ENCODE measurements at places on chromosomes 2 and 18.

DNA sequence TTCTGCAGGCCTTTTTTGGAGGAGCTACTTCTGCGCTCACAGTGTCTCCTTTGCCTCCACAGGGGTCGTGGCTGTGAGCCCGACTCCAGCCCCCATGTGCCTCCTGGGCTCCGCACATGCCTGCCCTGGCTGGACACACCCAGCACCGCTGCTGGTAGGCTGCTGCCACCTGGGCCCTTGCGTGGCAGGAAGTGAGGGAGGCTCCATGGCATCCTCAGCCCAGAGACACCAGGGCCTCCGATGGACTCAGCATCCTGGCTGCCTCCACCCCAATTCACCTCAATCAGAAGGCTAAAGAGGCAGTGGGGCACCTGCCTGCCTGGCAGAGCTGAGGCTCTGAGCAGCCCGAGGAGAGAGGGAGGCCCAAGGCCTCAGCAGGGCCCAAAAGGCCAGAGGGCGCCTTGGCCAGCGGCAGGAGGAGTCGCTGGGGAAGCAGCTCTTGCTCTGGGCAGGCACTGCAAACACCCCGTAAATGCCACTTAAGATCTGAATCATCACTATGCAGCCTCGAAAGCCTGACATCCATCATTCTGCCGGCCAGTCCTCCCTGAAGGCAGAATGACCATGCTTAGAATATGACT, 68.3 kb upstream of the OTOS start:
- no peak for DNase-seq

DNA sequence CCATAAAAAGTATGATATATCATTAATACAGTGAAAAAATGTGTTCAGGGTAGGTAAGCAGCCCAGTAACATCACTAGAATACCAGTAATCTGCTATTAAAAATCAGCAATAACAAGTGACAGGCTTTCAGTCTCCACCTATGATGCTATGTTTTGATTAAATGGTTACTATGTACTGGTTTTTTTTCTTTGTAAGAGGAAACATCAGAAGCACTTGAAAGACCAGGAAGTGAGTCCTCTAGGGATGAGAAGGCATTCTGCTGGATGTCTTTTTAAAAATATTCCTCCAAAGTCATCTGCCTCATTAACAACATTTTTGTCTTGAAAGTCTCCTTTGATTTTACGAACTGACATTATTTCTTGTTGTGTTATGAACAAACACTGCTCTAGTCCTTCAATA, 136.0 kb upstream of the FAM98A start:
- DNase-seq, result no peak

DNA sequence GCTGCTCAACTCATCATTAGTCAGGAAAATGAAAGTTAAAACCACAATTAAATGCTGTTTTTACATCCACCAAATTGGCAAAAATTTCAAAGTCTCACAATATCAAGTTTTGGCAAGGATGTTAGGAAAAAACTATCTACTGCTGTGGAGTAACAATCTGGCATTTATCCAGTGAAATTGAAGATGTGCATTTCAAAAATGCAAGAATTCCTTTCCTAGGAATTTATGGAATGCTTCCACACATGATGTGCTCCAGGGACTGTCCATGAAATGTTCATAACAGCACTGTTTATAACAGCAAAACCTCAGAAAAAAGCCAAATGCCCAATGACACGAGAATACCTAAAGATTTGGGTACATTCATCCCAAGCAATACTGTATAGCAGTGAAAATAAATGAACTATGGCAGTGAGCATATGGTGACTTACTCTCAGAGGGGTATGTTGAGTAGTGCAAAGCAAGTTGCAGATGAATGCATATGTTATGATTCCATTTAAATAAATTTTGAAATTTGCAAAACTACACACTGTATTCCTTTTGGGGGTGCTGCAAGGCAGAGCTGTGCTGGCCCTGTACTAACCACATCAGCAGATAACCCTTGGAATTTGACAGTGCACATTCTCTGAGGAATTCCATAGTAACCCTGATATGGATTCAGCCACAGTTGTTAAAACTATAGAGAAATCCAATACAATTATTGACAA, 41.3 kb upstream of the GYPC start:
- DNase-seq, result no peak

DNA sequence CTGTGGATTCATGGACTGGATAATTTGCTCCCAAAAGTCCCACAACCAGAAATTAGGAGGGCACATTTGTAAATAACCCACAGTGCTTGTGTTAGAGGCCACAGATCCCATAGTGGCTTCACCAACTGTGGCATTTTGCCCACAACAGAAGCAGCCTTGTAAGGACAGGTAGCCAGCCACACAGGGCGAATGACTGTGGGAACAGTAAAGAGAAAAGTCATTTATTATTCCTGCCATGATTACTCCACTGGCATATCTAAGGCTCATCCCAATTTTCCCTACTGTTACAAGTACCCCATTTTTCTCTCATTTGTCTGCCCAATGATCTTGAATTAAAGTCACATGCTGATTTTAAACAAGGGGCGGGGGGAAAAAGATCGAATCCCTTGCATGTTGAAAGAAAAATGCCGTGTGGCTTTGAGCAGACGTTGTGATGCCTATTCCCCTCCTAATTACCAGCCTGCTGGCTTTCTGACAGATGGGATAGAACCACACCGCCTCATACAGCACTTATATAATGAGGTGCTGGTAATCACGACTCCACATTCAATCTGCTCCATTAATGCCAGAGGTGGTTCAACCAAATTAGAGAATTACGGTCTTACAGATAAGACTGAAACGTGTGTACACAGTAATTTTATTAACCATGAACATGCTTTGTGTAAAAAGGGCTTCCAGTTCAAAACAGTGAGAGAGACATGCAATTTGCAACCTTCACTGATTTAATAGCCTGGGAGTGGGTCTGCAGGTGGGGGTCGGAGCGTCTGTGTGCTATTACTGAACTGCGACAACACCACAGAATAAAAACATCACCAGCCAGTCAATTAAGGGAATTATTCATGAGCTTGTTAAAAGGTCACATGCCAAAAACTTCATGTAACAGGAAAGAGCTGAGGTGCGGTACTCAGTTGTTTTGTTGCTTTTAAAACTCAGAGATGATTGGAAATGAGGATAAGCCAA, 196.0 kb downstream of the TMEM163 start:
- no peak for DNase-seq

- no peak for DNase-seq
These were observed 38.0 kb upstream of the YWHAQ start for GRCh38 chr2:9668687-9669345.

DNA sequence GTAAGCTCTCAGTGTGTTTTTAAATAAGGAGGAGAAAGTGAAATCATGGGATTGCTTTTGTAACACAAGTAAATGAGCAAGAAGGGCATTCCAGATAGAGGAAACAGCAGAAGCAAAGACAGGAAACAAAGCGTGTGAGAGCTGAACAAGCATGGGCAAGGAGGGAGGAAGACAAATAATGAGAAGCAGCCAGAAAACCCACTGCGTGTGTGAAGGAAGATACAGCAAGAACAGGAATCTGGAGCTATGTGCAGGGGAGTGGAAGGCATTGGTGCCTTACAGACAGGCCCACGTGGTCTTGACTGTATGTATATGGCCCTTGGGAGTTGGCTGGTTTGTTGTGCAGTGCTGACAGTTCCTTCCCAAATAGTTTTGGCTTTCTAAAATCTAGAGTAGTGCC, 88.6 kb downstream of the AAK1 start:
- no peak for DNase-seq

DNA sequence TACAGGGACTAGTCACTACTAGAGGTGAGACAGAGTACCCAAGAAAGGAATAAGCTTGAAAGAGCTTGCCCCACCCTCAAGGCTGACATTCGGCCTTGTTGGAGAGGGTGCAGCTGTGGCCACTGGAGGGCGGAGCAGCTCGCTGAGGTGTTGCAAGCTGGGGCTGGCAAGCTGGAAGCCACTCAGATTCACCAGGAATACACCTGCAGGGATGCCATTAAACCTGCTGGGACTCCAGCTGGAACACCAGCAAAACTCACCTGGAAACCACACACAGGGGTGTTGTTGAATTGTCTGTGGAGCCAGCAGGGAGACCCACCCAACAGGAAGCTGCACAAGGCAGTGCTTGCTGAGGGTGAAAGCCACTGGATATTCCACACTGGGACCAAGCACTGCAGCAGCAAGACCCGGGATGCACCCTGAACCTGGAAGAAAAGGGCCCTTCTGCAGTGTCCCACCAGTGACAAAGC, 26.1 kb downstream of the KCTD18 start:
- peak; percentile 30 for DNase-seq

- no peak for DNase-seq
These were observed 164.0 kb downstream of the GRB14 start for GRCh38 chr2:164457271-164457670.

GRCh38 chr2:67945940-67946339, 116.9 kb downstream of the C1D start:
- no peak for DNase-seq

GRCh38 chr18:29928081-29928480, 1114.5 kb downstream of the DSC3 start:
- DNase-seq, result no peak

- no peak for DNase-seq
These were observed 677.4 kb upstream of the RAB6C start for GRCh38 chr2:129302106-129302505.

GRCh38 chr18:29018976-29019375, 842.0 kb upstream of the CDH2 start:
- no peak for DNase-seq

GRCh38 chr2:216328347-216328746, 43.9 kb downstream of the MARCHF4 start:
- DNase-seq, result no peak

- no peak for DNase-seq
These were observed 114.3 kb downstream of the GALNT1 start for GRCh38 chr18:35695803-35696202.

GRCh38 chr2:240168546-240169361, 28.3 kb upstream of the OTOS start:
- no peak for DNase-seq

DNA sequence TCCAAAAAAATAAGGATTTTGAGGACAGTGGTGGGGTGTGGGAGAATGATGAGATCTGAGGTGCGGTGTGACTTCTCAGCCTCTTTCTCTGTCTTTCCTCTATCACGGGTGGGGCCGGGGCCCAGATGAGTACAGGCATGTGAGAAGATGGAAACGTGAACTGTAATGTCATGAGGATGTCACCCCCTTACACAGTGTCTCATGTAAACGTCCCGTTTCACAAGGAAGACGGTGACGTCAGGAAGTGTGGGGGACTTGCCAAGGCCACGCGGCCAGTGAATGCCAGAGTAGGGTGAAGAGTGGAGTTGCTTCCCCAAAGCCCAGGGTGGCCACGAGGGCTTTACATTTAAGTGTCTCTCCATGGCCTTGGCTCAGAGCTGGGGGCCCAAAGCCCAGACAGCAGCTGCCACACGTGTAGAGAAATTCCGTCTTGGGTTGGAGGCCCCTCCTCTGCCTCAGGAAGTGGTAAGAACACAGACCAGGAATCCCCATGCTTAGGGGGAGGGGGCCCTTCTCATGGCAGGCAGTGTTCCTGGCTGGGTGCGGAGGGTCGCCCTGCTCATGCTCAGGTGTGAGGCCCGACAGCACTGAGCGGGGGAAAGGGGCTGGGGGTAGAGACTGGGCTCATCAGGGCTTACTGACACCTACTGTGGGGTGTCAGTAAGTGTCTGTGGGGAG, 80.9 kb upstream of the SMAD7 start:
- no peak for DNase-seq

DNA sequence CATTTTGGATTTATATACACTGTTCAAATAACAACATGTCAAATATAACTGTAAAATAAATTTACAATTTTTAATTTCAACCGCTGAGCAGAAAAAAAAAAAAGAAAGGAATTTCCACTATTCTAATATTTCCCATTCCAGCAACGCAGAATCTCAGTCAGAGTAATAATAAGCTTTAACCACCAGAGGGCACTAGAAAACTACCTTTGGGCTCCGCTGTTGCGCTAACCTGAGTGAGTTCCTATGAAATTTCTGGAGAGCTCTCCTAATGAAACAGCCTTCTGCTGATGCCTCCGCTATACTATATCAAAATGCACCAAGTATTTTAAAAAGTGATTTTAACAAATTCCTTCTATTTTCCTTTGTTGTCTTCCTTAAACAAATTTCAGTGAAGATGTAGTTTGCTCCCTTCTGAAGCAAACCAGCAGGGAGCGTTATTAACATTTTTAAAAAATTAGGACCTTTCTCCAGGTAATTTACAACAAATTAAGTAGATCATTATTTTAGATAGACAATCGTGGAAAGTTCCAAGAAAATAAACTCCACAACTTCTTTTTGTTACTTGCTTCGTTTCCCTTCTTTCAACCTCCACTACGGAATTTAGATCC, 23.0 kb downstream of the ERMN start:
- DNase-seq, result no peak

GRCh38 chr18:5073026-5073944, 123.8 kb downstream of the AKAIN1 start:
- no peak for DNase-seq

- DNase-seq, result no peak
These were observed 46.4 kb downstream of the SLC25A12 start for GRCh38 chr2:171847627-171848026.

- no peak for DNase-seq
These were observed 28.4 kb downstream of the CPS1 start for GRCh38 chr2:210584834-210585233.

DNA sequence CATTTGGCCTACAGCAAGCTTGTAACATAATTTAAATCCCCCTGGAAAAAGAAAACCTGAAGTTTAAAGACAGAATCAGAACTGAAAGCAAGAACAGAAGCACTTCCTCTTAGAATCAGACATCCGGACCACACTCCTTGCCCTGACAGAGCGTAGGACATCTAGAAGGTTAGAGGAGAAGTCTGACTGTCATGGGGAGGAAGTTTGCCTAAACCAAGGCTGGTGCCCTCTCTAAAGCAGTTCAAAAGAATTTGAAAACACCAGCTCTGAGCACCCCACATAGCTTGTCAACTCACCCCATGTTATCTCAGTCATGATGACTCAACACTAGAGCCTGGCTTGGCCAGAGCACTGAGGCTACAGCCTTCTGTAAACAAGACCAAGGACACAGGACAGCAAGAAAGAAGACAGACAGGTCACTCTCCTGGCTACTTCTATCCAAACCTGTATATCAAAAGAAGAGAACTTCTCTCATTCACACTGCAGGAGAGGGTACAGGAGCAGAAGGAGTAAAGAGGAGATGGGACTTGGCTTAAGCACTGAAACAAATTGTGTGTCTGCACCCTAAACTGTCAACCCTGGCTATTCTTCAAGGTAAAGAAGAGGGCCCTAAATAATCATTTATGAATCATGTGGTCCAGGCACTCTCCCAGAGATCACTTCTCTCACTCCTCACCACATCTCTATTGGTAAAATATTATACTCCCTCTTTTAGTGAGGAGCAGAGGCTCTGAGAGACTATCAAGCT, 198.6 kb downstream of the MEMO1 start:
- peak; percentile 4 for DNase-seq

Data from stimulated activated CD4-positive, alpha-beta T cell treated with anti-CD3 and anti-CD28 coated beads, Interleukin-15, amount 100 ng/mL, for 48 hours (primary cell).